ENCODE measurements at places on chromosomes 6 and 20.
A peak's percentile ranks its signal among the peaks of the same experiment; 100 is the strongest.

- DNase-seq = peak; percentile 13
Measured at GRCh38 chr6:129317931-129318820, 391.8 kb downstream of the ARHGAP18 start.

DNA sequence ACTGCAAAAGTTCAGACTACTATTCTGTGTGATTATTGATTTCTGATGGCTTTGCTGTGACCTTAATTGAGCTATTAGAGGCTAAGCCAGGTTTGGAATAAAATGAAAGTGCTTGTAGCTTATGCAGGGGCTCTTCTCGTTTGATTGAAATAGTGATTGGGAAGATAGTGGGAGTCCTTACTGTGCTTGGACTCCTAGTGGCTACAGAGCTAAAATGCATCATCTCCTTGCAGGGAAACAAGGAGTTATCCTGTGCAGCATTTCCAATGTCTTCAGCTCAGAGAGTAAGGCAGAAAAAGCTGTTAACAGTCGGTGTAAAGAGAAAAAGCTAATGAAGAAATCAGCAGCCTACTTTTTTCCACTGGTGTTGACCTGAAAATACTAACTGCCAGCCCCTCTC lies 173.5 kb downstream of the SLC35F1 start:
- no peak for DNase-seq

- no peak for DNase-seq
Measured at GRCh38 chr6:72522735-72523141, 99.1 kb upstream of the KCNQ5 start.

DNA sequence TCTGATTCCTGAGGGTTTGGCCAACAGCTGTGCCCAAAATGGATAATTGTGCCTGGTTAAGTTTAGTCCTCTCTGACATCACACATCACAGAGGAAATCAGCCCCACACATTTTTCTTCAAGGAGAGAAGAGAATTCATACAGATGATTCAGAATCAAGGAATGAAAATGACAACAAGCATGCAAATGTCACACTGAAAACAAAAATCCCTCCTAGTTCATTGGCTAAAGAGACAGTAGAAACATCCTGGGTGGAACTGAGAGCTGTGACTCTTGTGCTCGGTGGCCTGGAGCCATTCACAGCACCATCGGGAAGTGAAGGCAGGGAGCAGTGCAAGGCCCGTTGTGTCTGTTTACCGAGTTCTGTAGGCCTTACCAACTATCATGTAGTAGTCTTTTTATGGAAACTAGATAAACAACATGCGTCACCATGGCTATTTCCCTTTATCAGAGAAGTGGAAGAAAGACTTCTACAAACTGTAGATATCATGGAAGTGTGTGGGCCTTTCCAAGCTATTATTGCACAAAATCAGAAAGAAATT lies 81.7 kb upstream of the TENT5A start:
- DNase-seq = peak; percentile 38

DNA sequence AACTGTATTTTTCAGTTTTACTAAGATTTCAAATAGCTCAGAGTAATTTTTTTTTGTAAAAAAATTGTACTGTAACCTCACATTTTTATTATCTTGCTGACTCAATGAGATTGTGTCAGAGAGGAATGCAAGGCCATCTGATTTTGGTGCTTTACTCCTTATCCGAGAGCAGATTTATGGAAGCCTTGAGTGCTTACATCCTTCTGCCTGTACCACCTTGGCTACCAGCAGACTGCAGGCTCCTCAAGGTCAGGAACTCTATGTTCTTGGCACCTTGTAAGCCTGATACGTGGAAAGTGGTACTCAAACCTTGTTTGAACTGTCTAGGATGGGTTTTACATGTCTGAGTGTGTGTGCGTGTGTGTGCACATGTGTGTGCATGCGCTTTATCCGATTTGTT lies 80.1 kb upstream of the MLIP start:
- DNase-seq = no peak

DNA sequence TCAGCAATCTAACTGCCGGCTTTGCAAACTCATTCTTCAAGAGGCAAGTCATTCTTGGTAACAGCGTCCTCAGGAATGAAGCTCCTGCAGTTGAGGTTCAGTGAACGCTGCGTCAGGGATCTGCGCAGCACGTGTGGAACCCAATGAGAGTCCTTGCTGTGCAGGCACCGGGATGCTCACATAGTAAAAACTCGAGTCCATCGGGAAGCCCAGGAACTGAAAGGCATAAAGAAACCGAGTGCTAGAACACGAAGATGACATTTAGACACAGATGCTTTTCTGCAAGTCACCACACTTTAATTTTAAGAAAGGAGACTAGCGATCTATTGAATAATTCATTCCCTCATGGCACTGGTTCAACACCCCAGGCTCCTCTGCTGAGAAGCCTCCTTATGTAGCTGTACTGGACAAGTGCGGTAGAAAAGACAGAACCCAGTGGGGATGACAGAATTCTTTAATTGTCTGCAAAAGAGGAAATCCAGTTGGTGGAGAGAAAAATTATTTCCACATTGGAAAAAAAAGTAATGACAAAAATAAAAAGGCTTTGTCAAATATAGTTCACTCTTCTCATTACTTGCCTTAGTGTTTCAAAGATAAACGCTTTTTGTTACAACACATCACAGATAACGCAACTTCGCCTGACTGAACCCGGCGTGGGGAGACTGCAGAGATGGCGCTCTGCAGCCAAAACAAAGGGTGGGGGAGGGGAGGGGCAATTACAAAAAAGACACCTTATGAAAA lies 1.9 kb upstream of the AFDN start:
- no peak for DNase-seq

DNA sequence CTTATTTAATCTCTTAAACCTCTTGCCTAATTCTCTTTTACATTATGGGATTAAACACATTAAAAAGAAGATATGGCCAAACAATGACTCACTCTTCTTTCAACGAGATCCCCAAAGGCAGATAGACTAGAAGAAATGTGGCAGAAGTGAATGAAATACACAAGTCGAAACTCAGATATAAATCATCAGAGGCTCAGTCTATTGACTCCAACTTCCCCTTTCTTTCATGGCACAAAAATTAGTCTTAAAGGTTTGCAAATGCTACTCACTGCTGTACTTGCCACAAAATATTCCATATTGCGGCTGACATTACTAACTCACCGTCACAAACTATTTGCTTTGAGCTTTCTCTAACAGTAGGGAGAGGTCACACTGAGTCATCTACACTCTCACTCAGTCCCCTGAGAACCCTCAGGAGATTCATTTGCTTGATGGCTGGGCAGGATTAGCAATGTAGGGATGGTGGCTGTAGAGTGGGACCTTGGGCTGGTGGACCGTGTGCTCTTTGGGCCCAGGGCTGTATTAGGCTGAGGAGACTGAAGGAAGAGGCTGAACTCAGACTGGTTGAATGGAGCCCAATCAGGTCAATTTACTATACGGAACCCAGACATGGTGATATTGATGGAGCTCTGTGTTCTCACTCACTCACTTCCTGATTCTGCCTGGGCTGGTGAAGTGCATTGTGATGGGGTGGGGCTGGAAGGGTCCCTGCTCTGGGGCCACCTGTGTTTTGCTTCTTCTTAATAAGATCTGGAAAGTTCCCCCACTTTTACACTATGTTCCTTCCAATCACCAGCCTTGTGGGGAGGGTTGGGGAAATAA lies 42.8 kb upstream of the UBR2 start:
- DNase-seq = peak; percentile 82

DNA sequence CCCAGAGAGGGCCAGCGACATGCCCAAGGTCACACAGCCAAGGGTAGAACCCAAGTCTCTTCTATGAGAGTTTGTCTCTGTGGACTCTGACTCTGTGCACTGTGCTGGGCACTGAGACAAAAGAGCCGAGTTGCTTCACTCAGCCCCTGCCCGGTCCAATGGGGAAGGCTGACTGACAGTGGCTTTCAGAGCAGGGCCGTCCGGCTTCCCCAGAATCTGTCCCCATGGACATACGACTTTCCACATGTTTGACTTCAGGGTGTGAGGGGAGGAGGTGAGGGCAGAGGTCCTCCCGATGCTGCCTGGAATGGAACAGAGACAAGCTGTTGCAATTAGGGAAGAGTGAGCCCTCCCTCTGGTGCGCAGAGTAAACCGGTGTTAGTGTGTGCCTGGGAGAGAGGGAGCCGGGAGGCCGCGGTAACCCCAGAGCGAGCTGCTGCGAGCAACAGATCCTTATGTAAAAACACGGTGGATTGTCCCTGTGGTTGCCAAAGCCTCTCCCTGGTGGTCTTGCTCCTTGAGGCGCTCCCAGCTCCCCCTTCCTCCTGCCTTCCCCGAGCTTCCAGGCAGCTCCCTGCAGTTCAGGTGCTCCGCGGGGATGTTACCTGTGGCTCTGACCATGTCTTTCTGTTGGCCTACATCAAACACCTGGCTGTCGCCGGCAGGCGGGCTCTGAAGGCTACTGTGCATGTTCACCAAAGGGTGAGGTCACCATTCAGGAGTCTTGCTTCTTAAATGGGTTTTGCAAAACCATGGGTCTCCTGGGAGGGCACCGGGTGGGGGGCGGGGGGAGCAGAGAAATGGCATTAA lies 672 bp downstream of the SIRPA start:
- no peak for DNase-seq

GRCh38 chr6:128129679-128130078 lies 228.8 kb upstream of the THEMIS start:
- DNase-seq = no peak

DNA sequence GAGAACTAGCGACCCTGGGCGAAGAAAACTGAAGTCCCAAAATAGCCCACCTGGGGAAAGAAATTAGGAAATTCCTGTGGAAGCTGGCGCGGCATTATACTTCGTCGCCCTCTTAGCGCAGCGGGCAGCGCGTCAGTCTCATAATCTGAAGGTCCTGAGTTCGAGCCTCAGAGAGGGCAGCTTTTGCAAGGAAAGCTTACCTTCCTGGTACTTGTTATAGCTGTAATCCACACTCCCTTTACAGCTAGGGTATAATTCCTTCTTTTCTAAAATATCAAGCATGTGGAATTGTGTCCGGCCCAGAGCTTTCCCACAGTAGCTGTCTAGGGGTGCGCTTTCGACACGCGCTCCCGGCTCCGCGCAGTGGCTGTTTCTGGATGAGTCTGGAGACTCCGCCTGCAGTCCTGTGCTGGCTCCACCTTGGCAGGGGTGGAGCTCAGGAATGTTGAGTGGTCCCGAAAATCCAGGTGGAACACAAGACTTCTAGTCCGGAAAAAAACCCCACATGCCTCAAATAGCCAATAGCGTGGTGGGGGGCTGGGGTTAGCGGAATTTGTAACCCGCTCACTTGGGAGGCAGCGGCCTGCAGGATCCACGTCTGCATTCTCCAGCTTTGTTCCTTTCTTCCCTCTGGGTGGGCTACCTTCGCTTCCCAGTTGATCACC lies 83.7 kb upstream of the ZNF322 start:
- no peak for DNase-seq

DNA sequence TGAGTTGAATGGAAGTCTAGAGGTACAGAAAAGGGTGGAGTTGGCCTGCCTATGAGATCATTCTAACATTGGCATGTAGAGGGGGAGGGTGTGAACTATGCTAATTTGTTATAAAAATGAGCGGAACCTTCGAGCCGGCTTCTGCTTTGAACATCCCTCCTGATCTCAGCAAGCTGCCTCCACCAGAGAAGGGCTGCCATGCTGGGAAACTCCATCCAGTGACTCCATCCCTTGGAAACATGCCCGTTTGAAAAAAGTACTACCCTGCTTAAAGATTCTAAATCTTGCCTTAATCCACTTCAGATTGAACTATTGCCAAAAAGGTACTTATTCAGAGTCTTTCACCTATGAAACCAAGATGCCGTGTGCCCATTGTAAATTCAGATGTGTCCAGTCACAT lies 43.6 kb upstream of the TMEM170B start:
- DNase-seq = no peak

DNA sequence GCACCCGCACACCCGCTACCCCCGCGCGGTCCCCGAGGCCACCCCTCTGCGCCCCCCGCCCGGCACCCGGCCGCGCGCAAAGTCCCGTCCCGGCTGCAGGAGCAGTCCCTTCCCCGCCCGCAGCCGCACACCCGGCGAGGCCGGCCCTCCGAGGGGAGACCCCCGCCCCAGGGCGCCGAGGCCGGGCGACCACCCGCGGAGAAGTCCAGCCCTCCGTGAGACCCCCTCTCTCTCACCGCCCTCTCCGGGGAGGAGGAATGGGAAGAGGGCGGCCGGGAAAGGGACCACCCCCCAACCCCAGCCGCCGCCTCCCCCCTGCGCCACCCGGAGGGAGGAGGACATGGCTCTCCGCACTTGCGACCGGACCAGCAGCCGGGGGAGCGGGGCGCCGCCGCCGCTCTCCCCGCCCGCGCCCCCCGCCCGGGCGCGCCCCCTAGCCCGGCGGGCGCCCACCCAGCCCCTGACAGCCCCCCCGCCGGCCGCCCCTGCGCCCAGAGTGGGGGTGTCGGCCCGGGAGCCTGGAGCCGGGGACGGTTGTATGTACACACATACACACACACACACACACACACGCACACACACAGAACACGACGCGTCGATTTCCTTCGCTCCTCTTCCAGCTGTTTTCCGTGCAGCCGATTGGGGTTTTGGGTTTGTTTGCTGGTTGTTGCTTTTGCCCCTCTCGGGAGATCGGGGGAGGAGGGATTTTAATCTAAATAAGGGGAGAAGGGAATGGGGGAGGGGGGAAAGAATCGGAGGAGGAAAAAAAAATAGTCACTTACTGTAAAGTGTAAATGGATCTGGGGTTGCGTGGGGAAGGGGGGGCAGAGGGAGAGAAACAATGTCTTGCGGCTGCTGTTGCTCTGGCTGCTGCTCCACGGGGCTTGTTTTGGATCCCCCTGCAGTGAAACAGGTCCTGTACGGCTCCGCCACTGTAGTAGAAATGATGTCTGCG lies at the start of gene ATXN1:
TSS of gene ATXN1 (minus strand) at position 945 of the 955 bp plus-strand sequence.
- peak; percentile 43 for DNase-seq

All from stromal cell of bone marrow (primary cell).